ENCODE measurements at places on chromosomes 12 and 14.

- no peak for DNase-seq
These were observed 42.4 kb downstream of the NUAK1 start for GRCh38 chr12:106096376-106096775.

DNA sequence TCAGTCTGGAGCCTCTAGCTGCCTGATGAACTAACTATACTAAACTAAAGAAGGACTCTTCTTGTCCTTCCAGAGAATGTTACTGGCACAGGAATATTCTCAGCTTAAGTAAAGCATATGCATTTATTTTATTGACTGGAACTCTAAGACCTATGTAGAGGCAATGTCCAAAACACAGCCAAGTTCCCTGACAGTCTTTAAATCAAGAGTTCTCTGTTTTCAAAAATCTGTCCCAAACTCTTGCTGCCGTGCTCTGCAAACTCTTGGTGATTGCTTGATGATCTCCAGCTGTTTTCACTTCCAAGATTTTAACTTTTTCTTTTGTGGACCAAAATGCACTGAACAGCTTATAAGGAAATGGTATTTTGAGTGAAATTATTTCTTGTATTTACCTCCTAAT lies 67.5 kb upstream of the DAAM1 start:
- no peak for DNase-seq

DNA sequence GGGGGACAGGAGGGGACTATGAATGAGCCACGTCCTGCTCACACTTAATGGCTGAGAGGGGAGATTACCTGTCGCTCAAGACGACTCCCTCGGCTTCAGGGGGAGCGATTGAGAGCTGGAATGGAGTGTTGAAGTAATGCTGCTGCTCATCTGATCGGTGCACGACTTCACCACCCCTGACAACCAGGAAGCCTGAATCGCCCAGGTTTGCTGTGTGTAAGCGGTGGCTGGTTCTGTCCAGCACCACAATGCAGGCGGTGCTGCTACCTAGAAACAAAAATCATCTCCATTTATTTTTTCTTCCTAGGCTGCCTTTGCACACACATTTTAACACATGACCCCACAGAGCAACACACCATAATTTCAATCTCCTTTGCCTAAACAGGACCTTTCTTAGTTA lies 37.3 kb downstream of the PPTC7 start:
- no peak for DNase-seq

- no peak for DNase-seq
These were observed 94.7 kb downstream of the CHST11 start for GRCh38 chr12:104551313-104551931.

- no peak for DNase-seq
These were observed 11.5 kb downstream of the ISCA2 start for GRCh38 chr14:74504874-74505720.
